ENCODE measurements at places on chromosomes 2 and 18.
A peak's percentile ranks its signal among the peaks of the same experiment; 100 is the strongest.

GRCh38 chr18:49368161-49368875, 92.1 kb downstream of the DYM start:
- no peak for DNase-seq

GRCh38 chr2:15471606-15472005, 89.5 kb downstream of the NBAS start:
- no peak for DNase-seq

DNA sequence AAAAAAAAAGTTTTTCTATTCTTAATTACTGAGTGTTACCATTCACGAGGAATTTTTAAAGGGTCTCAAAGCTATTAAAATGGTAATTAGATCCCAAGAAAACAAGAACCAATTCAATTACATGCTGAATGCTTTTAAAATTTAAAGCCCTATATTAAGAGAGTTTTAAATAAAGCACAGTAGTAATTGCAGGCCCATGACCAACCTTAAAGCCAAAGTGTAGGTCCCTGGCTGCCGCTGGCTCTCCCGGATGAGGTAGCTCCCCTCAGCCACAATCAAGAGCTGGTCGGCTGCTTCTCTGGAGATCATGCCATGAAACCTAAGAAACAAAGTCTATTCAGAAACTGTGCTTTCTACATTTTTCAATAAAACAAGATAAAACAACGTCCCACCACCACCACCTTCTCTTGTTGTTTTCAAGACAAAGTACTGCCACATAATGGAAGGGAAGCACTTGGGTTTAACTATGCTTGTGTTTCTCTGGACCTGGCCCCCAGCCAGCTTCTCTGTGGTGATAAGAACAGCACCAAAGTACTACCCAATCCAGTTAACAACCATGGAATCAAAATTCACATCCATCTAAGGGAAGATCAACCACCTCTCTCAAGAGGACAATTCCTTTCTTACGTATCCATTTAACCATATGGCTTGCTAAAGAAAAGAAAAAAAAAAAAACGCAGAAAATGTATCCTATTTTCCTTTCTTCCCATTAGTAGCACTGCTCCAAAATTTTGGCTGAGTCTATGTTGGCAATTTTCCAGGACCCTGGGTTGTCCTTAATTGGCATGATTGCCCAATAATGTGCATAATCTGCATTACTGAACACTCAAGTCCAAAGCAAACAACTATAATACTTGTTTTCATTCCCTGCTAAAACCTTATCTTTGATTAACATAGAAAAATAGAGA, 90.1 kb downstream of the CHN1 start:
- DNase-seq = no peak

- no peak for DNase-seq
These were observed 382.6 kb upstream of the CDH2 start for GRCh38 chr18:28559511-28559910.

- DNase-seq = no peak
These were observed 162.0 kb upstream of the RMP24 start for GRCh38 chr18:35810520-35810919.

- no peak for DNase-seq
These were observed 14.2 kb downstream of the ESPNL start for GRCh38 chr2:238114331-238114841.

DNA sequence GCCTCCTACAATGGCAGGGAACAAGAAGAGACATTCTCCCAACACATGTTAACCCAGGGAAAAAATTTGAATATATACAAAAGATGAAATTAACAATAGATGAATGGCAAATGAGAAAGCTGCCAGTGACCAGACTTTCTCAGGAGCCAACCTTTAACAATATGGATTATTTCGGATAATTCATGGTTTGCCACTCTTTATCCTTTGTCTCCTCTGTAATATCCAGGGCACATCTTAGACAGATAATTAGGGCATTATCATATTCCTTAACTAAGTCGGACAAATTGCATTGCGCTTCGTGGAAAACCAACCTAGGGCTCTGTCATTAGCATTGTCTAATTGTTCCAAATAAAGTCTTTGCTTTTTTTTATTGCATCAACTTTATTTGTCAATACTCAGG, 97.3 kb downstream of the CDCA7 start:
- DNase-seq = no peak

DNA sequence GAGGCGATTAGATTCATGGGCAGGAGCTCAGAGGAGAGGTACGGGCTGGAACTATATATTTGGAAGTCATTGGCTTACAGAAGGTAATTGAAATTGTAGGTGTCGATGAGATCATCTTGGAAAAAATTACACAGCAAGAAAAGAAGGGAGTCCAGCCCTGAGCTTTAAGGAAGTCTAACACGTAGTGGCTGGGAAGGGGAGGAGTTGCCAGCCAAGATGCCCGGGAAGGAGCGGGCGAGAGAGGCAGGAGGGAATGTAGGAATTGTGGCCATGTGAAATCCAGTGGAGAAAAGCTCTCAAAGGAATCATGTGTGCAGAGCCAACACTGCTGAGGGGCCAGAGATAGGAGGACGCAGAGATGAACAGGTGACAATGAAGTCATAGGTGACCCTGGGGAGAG, 25.6 kb upstream of the SCYGR1 start:
- DNase-seq = no peak

GRCh38 chr18:56907771-56908170, 239.1 kb upstream of the BOD1L2 start:
- no peak for DNase-seq

DNA sequence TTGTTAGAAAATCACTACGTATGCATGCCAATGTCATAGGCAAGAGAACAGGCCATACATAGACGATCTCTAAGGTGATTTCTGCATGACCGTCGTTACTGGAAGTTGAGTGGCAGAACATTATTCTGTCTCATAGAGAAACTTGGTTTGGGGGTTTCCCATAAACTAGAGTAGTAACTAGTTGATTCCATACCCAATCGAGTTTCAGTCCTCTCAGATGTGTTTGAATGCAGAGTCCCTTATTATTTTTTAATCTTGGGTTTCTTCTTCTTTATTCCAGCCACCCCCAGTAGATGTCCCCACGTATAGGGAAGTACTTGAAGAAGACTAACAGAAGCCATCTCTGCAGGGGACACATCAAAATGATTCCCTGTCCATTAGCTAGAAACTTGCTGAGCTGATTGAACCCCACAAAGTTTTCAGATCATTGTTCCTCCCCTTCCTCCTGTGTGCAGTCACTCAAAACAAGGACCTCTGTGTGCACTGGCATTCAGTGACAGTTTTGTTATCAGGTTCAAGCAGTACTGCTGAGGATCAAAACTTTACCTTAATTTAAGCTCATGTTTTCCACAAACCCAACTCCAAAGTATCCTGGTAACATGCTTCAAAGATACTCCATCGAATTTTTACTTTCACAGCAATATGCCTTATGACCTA, 68.4 kb upstream of the CDCA7 start:
- no peak for DNase-seq

GRCh38 chr2:238763471-238763995, 84.4 kb upstream of the TWIST2 start:
- no peak for DNase-seq

GRCh38 chr2:3762771-3763447, 59.5 kb downstream of the DCDC2C start:
- DNase-seq = no peak

GRCh38 chr2:64462940-64463700, 9.2 kb downstream of the LGALSL start:
- DNase-seq = no peak

DNA sequence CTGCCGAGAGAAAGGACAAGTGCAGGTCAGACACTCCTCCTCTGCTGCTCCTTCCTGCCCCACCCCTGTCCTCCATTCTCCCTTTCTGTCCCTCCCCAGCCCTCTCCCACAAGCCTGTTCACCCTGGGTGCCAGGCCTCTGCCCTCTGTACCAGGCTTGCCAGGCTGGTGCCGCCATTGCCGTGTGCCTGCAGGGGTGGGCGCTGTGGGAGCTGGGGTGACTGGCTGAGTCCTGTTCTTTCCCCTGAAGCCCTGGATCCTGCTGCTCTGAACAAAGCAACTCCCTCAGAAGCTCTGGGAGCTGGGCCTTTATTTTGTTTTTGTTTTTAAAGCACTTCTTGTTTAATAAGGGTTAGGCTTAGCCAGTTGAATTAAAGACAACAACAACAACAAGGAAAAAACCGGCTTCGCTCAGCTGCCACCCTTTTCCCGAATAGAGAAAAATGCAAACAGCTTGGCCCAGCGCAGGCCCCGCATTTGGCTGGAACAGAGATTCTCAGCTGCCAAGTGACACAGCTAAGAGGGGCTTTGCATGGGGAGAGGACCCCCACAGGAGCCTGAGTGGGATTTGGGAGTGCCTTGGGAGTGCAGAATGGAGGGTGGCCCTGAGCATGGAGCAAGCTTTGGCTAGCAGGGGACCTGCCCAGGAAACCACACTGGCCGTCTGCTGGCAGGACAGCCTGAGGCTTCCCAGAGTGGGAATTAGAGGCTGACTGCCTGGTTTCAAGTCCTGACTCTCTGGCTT, 9.1 kb downstream of the PCARE start:
- no peak for DNase-seq

DNA sequence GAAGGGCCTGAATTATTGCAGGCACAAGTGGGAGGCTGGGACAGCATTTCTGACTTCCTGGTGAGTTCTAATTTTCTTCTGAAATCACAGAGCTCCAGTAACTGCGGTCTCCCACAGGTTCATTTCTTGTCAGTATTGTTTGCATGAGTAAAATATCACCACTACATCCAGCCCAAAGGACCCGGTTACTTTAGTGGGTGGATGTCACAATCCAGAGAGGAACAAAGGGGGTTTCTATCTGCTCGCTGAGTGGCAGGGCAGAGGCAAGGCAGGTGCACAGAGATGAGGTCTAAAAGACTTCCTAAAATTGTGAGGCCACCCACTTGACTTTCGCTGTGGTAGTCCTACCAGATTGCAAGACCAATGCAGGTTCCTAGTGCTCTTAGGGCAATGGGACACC, 800.4 kb upstream of the ID2 start:
- DNase-seq = no peak

DNA sequence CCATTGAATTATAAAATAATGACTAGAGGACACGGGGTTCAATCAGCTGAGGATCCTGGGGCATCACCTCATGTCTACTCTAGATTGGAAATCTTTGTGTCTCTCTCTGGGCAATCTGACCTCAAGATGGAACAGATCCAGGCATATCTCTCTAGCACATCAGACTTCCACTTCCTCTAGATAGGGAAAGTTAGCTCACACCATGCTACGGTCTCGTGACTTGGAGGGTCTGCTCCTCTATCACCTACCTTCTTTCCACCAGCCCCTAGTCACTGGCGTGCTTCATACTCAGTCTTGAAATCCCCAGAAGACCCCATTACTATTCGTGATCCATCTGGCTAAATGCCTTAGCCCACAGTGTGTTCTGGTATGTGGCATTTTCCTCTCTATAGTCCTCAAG, 148.8 kb downstream of the ANKRD44 start:
- DNase-seq = no peak

GRCh38 chr2:174878537-174879147, 114.4 kb upstream of the CHRNA1 start:
- no peak for DNase-seq

DNA sequence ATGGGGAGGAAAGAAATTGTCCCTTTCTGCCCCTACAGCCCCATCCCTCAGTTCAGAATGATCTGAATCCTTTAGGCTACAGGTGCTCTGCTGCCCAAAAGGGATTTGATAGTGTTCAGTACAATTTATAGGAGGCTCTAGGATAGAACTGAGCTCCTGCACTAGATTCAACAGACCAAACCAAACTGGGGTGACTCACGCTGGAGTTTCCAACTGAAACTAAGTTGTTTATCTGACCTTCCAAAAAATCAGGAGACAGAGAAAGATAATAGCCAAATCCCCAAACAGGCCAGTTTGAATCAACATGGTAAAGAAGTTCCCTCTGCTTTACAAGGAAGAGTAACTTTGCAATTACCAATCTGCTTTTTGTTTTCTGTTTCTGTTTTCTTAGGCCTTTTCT, 72.7 kb upstream of the MBOAT2 start:
- no peak for DNase-seq

DNA sequence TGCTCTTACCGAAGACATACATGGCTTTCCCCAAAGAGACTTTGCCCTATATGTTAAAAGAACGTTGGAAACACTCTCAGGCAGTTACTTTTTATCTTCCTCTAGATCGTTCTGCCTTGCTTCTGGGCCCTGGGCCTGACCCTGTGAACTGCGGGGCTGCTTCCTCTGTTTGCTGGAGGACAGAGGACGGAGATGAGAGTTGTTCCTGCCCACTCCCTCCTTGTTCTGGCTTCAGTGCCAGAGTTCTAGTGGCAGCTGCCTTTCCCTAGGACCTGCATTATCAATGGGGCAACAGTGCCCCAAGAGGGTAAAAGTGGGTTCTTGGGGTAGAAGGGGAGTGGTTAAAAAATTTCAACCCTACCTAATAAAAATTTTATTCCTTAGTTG, 6.5 kb upstream of the FN1 start:
- DNase-seq = no peak

DNA sequence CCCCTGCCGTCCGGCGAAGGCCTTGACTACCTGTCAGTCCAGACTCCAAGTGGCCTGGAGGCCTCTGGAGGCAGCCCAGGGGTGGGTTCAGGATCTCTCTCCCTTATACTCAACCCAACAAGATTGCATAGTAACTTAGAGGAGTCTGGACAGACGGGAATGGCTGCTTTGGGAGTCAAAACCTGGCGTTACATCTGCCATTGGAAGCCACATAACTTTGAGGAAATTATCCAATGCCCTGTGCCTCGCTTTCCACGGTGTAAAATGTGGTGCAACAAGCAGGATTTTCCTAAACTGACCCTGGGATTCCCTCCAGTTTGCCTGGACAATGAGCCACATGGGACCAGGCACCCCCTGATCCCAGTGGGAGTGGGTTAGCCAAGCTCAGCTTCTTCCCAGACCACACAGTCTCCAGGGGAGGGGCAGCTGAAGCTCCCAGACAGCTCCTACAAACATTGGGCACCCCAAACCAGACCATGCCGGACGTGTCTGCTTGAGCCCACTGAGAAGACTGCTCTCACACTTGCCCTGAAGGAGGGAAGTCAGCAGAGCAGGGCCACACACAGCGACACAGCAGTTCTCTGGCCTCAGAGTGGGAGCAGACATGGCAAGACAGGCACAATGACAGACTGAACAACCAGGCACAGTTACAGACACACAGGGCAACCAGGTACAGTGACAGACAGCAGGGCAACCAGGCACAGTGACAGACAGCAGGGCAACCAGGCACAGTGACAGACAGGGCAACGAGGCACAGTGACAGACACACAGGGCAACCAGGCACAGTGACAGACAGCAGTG, 65.6 kb upstream of the RAB6C start:
- DNase-seq = no peak

GRCh38 chr2:213015387-213016165, 135.8 kb downstream of the IKZF2 start:
- no peak for DNase-seq

DNA sequence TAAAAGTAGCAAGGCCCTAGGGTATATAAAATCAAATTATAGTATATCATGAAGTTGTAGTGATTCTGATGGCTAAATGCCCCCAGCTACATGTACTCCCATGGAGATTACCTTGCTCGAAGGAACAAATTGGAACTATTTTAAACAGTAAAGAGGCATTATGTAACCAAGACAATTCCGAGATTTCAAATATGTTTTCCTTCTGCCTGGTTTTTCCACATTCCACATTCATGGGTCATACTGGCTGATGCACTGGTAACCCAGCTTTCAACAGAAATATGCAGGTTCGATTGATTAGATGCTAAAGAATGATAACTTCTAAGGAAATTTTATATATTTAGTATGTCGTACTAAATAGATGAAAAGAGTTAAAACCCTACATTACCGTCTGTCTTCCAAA, 62.3 kb upstream of the MGAT4A start:
- DNase-seq = no peak

GRCh38 chr2:240499309-240500301, 58.2 kb downstream of the ANKMY1 start:
- DNase-seq = peak; percentile 15

GRCh38 chr2:242060212-242060835, 190.8 kb downstream of the RTP5 start:
- no peak for DNase-seq
